RPMI8226 (cell line): ENCODE measurements at places on chromosomes 2 and 18.

- no peak for DNase-seq
Observed at GRCh38 chr2:127081826-127082633, 24.9 kb downstream of the BIN1 start.

DNA sequence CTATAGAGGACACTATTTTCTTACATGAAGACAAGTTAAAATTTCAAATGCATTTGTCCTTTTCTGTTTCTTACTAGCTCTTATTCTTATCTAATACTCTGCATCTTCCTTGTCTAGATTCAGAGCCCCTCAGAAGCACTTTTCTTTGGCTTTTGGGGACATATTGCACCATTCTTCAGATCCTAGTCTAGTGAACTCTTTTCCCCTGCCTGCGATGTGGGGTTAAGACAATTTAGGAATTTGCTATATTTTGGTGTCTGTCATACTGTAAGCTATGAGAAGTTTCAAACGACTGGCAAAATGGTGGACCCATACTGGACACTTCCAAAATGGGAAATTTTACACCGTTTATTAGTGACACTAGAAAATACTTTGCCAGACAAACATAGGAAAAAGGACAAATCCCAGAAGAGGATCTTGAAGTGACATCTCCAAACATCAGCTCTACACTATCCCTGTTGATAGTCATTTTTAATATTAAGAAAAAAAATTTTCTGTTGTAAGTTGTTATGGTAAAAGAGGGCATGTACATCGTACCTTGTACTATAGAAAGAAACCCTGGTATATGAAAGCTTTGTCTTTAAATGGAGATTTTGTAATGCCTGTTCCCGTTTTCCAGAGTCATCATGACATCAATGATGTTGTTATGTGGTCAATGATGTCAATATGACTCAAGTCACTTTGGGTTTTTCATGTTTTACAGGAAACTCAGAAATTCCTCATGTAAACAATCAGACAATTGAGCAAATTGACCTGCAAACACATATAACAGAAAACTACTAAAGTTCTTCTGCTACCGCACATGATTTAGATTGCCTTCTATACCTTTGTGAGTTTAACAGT, 4.4 kb upstream of the KYNU start:
- DNase-seq = no peak

DNA sequence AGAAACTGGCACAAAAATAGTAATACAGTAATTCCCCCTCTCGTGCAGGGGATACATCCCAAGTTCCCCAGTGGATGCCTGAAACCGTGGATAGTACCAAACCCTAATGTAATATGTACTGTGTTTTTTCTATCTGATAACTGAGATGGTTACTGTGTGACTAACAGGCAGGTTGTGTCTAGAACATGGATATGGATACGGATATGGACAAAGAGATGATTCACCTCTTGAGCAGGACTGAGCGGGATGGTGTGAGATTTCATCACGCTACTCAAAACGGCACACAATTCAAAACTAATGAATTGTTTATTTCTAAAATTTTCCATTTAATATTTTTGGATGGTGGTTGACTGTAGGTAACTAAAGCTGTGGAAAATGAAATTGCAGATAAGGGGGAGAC, 3.4 kb downstream of the MBD1 start:
- DNase-seq = no peak

- DNase-seq = no peak
Observed at GRCh38 chr18:65279668-65280305, 471.0 kb upstream of the CDH7 start.

DNA sequence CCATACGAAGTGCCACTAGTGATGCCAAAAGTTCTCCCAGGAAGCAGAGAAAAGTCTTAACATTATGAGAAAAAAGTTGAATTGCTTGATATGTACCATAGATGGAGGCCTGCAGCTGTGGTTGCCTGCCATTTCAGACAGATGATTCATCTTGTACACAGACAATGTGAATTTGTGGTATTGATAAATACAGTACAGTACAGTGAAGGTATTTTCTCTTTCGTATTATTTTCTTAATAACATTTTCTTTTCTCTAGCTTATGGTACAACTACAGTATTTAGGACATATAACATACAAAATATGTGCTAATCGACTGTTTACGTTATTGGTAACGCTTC, 33.6 kb upstream of the VWC2L start:
- no peak for DNase-seq

GRCh38 chr18:57523171-57523956, 63.1 kb downstream of the FECH start:
- peak; percentile 80 for DNase-seq

DNA sequence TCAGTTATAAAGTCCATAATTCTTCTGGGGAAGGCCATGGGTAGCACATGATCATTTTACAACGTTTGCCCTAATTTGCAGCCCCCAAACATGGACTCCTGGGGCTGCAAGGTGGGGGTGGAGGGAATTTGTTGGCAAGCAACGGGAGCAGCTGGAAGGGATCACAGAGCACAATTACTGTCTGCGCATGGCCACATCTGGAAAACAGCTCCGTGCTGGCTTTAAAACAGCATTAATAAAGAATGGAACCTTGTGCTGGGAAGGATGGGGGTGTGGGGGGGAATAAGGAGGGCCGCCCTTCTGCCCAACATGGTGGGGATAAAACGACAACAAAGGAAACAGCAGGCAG, 60.9 kb upstream of the SLC14A2 start:
- no peak for DNase-seq

DNA sequence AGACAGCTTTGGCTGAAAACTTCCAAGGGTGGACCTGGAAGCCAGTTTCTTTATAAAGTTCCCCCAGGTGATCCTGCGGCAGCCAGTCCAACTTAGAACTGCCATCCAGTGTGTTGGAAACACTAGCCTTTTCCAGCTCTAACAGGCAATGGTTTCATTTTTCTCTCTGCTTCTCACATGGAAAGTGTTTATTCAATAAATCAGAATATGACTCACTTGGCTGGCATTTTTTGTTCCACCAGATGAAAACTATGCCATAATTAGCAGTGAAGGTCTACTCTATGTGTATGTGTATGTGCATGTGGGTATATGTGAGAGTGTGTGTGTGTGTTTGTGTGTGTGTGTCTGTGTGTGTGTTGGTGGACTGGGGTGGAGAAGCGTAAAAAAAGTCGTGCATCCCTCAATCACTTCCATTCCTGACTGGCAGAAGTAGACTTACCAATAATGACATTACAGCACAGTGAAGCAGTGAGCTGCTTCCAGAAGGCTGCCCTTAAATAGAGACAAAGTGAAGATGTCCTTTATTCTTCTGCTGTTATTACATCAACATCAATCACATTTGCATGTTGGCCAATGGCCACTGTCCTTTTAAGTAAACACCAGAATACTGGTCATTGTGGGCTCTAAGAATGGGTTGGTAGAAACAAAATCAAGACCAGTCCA, 90.9 kb upstream of the SETBP1 start:
- DNase-seq = no peak

GRCh38 chr2:227472265-227473121, 537 bp downstream of the AGFG1 start:
- DNase-seq = peak; percentile 39

DNA sequence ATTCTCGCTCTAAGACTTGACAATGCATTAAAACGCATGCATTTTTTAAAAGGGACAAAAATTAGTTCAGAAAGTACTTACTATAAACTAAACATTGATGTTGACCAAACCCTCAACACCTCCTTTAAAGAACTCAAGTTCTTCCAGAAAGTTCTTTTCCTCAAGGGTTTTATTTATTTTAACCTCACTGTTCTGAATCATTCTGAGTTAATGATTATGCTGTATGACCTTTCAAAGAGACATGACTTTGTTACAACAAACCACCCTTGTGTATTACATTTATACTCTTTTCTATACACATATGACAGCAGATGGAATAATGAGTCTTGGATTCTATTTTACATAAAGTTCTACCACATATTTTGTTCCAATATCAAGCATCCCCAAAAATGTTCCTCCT, 139.8 kb upstream of the CCDC150 start:
- no peak for DNase-seq

DNA sequence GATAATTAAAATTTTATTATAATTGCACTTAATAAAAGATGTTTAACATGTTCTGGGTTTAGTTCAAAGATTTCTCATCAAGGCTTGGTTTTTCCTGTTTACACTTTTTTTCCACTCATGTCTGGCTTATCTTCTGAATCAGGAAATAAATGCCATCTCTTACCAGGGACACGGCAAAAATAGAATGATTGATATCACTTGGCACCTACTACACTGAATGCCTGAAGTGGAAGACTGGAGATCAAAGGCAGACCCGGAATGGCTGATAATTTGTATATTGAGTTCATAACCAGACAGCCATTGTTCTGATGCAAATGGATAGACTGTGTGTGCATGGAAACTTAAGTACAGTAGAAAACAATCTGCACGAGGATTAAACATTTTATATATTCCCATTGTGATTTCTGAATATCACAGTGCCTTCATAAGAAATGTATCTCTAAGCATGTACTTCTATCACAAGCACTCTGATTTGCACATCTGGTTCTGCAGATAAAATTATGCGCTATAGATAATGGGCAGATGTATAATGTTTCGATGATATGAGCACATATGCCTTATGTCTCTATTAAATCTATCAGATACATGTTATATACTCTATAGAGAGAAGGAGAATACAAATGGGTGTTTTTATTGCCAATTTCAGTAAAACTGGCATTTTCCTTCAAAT, 304.8 kb downstream of the RND3 start:
- DNase-seq = no peak

DNA sequence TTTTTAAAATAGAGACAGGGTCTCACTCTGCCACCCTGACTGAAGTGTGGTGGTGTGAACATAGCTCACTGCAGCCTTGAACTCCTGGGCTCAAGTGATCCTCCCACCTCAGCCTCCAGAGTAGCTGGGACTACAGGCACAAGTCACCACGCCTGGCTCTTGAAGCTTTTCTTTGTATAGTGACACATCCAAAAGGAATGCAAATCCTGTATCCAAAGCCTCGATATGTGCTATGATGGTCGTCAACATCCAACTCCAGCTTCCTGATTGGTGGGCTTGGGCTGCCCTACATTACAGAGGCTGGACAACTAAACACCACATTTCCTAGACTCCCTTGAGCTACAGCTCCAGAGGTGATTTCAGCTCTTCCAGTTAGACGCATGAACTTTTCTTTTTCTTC, 101.7 kb upstream of the PGAP1 start:
- DNase-seq = no peak
